ENCODE measurements at places on chromosomes 1 and 21. TPM values are rescaled to one million over a fixed set of nuclear protein-coding genes. Genes with fewer than 3 reads are reported as not detected.

DNA sequence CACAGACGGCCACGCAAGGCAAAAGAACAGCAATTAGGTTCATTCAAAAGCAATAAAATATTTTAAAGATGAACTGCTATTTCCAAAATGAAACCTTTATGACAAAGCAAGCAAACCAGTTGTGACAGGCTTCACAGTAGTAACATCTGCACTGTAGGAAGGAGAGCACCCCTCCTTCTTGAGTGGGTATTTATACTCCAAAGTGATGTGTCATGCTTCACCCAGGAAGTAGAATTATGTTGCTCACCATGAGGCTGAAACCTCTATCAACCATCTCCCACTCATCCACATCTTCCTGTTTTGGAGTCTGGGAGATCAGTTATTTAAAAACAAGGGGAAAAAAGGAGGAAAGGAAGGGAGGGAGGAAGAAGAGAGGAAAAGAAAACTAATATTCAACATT lies 885 bp downstream of the OR2T10 start:
- DNase-seq, result no peak

DNA sequence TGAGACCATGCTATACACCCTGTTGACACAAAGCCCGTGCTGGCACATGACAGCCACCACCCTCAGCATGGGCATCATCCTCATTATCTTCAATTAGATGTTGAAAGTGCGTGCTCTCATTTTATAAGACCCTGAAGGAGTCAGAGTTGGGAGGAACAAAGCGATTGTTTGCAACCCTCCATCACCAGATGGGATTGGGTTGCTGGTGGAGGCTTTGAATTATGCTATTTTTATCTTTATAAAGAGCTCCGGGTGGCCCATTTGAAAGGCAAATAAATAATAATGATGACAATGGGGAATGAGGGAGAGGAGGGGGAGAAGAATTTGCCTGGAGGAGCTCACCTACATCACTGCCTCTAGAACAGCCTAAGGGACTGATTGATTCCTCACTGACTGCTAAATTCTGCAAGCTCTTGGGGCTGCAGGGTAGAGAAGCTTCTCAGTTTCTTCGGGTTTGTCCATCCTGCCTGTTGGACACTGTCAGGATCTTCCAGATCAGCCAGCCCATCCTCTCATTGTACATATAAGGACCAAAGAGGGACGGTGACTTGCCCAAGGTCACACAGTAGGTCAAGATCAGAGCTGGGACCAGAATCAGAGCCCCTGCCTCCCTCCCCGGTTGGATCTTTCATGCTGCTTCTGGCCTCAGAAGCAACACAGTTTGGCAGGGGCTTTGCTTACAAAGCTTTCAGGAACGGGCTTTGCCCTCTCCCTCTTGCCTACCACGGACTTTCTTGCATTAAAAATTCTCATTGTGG lies 130.9 kb upstream of the ZBTB40 start:
- no peak for DNase-seq

GRCh38 chr1:59375321-59376220 lies 78.7 kb downstream of the FGGY start:
- no peak for DNase-seq

- no peak for DNase-seq
Measured at GRCh38 chr1:34236089-34236488, 59.4 kb downstream of the C1orf94 start.

DNA sequence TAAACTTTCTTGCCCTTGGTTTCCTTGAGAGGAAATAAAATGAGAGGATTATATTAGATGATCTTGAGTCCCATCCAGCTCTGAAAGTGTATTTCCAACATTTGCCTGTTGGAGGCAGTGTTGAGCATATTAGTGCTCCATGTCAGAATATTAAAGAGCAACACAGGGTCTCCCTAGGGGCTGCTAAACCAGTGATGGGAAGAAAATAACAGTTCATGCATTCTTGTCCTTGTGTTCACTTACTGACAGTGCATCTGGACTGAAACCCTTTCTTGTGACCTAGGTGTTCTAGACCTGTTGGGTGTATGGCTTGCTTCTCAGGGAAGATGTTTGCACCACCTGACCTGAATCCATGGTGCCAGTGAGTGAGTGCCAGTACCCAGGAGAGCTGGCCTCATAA lies 124.7 kb upstream of the KIAA0040 start:
- DNase-seq, result no peak

GRCh38 chr1:43853161-43853921 lies 80.3 kb upstream of the ARTN start:
- DNase-seq, result no peak

GRCh38 chr1:11841245-11842153 lies 6.1 kb downstream of the NPPA start:
- no peak for DNase-seq

Gene ADGRL2
- 10.8 TPM for polyA plus RNA-seq

Gene KCNJ9
- polyA plus RNA-seq, result not detected

Gene EEIG2
- polyA plus RNA-seq, result 4.9 TPM

Gene PLEKHA6
- polyA plus RNA-seq, result 23.4 TPM

Gene GUCA2A
- not detected for polyA plus RNA-seq

Gene CACNA1S
- polyA plus RNA-seq, result not detected

Gene OR2L3
- not detected for polyA plus RNA-seq

Gene ST6GALNAC5
- not detected for polyA plus RNA-seq
